Common myeloid progenitor, CD34-positive (primary cell): ENCODE measurements at places on chromosomes 7 and 10.

- DNase-seq, result no peak
Measured at GRCh38 chr10:132722394-132723329, 63.3 kb downstream of the NKX6-2 start.

DNA sequence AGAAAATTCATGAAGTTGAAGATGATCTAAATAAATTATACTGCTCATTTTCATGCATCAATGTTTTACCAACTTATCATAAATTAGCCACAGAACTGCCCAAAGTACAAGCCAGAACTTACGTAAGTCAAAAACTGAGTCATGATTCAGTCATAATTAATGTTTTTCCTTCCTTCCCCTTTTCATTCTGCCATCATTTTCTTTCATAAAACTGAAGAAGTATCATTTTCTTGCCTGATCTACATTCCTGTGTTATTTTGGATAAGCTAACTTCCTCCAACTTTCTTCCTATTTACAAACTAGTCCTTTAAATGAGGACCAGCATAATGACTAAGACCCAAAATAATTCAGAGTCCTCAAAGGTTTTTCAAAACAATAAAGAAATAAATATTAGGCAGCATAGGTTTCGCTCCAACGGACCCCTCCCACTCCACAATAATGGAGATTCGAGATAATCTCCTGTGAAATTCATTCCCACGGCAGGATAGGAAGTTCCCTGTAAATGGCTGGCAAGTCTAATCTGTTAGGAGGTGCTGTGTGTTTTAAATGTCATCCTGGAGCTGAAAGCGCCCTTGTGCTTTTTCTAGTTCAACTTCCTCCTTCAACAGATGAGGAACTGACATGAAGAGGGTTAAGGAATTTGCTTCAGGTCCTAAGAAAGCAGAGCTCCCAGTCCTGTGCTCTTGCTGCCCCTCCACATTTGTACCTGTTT lies 218.9 kb downstream of the DOCK4 start:
- DNase-seq, result peak; percentile 80

- DNase-seq, result no peak
Measured at GRCh38 chr10:85993840-85994507, 372.6 kb downstream of the GRID1 start.

DNA sequence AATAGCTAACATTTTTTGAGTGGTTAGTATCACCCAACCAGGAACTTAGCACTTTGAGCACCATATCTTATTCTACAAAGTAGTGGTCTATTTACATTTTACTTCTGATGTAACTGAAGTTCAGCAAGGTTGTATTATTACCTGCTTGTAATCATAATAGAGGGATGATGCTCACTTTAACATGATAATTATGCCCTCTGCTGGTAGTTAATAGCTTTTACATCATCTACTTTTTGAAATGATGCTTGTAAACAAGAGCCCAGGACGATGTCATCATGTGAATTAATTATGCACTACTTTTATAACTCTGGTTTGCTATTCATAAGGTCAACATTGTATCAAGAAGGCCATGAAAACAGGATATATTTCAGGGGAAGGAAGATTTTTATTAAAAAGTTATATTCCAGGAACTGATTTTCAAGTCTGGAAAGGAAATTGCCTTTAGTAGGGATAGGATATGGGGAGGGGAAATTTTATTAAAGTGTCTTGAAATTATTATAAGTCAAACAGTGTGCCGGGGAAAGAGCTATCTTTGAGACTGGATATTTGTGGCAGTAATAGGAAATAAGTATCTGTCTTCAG lies 80.3 kb upstream of the SCIN start:
- peak; percentile 26 for DNase-seq

DNA sequence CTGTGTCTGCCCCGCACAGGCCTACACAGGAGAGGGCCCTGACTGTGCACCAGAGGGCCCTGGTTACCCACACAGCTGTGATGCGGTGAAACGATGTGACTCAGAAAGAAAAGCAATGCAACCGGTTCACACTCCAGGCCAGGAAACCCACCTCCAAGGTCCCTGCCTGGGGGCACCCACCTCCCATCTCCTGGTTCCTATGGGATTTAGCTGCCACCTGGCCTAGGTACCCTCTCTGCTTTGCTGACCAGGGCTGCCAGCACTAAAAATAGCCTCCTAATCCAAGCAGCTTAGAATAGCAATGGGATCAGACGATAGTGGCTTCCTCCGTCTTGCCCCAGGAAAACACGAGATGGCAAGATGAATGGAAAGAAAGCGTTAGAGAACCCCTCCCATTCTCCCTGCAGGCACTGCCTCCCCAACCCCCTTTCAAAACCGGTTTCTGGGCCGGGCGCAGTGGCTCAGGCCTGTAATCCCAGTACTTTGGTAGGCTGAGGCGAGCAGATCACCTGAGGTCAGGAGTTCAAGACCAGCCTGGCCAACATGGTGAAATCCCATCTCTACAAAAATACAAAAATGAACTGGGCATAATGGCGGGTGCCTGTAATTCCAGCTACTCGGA lies 12.4 kb downstream of the RBP3 start:
- no peak for DNase-seq

DNA sequence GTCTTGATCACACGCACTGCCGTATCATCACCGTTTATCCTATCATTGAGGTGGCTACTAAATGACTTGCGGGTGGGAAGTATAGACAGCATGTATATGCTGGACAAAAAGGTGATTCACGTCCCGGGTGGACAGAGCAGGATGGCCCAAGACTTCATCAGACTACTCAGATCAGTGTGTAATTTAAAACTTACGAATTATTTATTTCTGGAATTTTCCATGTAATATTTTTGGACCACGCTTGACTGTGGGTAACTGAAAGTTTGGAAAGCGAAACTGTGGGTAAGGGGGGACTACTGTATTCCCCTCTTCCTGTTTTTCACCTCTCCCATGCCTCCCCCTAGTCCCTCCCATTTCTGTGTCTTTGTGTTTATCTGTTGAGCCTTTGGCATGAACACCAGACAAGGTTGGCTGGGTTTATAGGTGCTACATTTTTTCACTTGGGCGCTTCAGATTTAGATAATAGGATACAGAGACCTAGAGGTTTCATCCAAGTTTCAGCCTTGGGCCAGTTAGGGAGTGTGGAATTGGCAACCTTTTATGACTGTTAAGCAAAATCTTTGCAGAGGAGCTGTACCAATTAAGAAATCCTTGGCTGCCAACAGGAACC lies 55.8 kb downstream of the RBM20 start:
- DNase-seq, result peak; percentile 4

DNA sequence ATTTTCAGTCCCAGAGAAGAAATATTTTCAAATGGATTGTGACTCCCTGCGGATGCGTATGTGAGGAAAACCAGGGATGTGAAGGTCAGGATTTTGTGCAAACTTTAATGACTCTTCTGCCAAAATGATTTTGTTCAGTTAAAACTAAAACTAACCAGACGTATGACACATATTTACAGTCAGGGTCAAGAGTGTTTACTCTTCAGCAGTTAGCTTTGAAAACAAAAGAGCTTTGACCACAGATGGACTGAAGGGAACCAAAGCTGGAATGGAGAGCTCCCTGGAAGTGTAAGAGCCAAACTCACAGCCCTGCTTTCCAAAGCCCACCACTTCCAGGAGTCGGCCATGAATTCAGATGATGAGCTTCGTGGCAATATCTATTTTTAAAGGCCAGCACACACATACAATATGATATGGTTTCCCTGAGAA lies 15.5 kb downstream of the SVIL start:
- no peak for DNase-seq

- no peak for DNase-seq
Measured at GRCh38 chr10:12659706-12660105, 310.4 kb downstream of the CAMK1D start.

DNA sequence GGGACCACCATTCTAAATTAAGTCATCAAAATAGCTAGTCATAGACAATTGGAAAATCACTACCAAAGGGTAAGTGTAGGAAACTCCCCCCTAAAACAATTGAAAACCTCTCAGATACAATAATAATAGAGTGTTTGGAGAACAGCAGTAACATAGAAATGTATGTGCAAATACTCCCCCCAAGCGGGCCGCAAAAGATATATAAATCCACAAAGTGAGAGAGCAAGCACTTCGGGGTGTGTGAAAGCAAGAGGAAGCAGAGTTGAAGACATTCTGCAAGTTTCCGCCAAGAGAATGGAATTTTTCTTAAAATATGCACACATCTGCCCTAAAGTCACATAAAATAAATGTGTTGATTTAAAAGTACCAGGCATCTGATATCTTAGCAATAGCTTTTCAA lies 33.3 kb downstream of the CHCHD3 start:
- DNase-seq, result no peak

- no peak for DNase-seq
Measured at GRCh38 chr10:20991526-20991925, 94.4 kb upstream of the NEBL start.

DNA sequence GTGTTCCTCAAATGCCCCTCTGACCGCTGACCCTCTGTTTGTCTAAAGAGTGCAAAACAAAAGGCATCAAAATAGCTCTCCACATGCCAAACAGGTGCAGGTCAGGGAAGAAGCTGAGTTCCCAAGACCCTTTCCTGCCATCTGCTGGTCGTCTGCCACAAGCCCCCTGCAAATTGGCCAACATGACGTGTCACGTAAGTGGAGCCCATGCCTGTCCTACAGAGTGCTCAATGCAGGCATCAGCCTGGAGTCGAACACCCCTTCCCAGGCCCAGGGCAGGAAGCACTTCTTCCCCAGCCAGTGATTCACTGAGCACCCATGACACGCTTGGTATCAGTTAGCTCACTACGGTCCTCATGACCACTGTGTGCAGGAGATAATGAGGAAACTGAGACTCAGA lies 14.1 kb downstream of the TMEM72 start:
- peak; percentile 73 for DNase-seq

- no peak for DNase-seq
Measured at GRCh38 chr10:78924319-78925003, 144.3 kb upstream of the ZMIZ1 start.
